ENCODE measurements at places on chromosomes 5 and 9.

DNA sequence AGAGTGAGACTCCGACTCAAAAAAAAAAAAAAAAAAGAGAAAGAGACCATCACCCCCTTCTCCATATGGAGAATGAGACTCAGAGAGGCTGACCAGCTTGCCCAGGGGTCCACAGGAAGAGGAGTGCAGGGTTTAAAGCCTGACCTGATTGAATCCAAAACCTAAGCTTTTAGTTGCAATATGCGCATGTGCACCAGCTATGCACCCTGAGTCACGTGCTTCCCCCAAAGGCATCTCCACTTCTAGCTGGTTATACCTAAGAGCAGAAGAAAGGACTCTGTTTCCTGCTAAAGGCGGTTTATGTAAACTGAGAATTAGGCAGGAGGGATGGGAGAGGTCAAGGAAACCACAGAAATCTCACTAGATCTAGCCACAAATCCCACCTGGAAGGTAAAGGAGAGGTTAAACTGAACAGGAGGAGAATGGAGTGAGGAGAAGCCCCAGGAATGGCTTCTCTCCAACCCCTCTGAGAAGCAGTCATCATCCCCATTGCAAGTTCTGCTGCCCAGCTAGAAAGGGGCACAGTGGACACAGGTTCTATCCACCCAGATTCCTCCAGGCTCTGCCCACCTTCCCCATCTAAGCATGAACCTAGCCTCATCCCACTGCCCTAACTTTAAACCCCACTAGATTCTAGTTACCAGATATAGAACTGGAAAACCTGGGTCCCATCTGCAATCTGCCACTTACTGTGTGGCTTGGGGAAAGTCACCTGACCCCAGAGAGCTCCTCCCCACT lies 171.3 kb downstream of the ACTL7B start:
- DNase-seq, result no peak

DNA sequence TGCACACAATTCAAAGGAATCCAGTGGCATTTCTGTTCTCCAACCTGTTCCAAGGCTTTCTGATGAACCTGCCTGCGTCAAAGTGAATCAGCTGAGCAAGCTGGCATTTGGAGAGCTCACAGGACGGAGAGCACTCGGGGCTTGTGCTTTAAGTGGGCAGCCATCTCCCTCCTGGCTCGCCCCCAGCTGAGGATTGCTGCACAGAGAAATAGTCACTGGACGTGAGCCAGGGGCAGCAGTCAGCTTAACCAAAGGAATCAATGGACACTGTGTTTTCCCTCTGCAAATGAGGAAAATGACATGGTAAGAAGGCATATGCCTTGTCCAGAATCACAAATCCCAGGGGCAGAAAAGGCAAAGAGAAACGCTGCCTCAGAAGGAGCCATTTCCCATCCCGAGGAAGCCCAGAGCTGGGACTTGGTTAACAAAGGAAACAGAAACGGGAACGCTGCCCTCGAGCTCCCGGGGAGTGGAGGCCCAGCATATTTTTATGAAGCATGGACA lies 299.4 kb downstream of the ZSWIM6 start:
- peak; percentile 66 for DNase-seq

DNA sequence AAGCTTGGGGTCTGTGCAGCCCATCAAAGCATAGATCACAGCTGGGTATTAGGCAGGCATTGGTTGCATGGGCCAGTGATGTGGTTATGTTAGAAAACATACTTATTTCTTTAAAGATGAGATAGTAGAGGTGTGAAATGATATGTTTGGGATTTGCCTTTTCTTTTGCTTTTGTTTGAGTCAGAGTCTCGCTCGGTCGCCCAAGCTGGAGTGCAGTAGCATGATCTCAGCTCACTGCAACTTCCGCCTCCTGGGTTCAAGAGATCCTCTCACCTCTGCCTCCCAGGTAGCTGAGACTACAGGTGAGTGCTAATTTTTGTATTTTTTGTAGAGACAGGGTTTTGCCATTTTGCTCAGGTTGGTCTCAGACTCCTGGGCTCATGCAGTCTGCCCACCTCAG lies 84.8 kb downstream of the PDE6A start:
- no peak for DNase-seq

DNA sequence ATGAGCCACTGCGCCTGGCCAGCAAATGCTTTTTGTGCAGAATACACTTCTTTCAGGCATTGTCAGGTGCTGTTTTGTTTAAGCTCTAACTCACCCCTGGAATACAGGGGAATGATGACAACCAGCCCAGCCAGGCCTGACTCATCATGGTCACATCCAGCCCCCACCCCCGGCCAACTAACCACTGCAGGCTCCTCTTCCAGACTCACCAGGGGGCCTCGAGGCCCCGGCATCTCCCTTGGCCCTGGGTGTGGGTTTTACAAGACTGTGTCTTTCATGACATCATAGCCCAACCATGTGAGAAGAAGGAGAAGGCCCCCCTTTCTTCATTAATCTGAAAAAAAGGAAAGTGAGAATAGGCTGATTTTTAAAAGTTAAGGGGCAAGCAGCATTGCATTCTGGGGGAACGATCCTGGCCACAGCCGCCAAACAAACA lies 35.5 kb downstream of the OLFML2A start:
- DNase-seq, result peak; percentile 77

- no peak for DNase-seq
Measured at GRCh38 chr9:87950765-87951488, 23.4 kb downstream of the CDK20 start.

DNA sequence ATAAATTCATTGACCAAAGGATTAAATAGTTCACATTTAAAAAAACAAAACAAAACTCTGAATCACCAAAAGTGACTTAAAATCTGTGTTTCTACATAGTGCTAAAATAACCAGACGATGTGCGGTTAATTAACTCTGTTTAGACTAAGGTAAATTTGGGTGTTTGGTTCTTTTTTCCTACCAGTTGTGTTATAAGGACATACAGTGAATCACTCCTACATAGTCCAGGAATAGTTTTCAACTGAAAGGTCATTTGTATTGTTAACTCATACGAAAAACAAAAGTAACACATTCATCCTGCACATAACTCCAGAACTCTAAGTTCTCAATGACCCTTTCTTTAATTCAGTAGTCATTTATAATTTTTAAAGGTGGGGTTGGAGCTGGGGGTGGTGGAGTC lies 203.7 kb downstream of the GLIS3 start:
- DNase-seq, result no peak

DNA sequence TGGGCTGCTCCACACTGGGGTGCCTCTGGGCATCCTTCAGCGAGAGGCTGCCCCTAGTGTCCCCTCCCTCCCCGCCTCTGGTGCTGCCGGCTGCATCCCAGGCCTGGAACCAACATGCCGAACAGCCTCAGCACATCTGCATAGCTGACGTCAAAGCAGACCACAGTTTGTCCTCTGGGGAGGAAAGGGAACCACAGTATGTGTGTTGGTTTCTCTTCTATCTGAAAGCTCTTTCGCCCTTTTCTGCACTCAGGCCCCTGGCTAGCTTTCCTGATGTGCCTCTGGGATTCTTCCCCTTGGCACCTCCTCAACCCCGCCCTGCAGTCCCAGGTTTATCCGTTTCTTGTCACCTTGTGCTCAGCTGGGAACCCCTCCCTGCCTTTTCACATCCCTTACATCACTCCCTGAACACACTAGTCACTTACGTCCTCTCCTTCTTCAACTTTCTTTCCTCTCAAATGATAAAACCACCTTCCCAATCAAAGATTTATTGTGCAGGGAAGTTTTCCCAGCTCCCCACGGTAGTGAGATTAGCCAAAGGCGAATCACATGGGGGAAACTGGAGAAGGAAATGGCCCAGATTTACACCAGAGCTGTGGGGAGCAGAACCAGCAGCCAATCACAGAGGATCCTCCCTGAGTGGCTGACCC lies 35.5 kb upstream of the B4GALT1 start:
- DNase-seq, result peak; percentile 62

- DNase-seq, result no peak
Measured at GRCh38 chr5:143494162-143494561, 90.7 kb upstream of the NR3C1 start.

- no peak for DNase-seq
Measured at GRCh38 chr5:140992828-140993227, 26.6 kb downstream of the PCDHAC2 start.

DNA sequence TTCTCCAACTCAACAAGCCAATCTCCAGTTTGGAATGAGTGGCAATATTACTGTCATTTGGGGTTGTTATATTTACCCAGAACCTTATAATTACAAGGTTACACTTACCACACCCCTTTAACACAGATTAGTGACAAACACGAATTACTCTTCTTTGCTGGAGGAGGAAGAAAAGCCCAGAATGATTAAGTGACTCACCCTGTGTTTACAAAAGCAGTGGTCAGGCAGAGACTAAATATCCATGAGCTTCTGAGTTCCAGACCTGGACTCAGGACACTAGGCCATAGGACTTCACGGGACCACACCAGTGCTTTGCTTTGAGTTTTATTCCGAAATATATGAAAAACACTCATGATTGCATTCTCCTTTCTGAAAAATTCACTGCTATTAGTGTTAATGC lies 370.8 kb downstream of the TLE1 start:
- no peak for DNase-seq

DNA sequence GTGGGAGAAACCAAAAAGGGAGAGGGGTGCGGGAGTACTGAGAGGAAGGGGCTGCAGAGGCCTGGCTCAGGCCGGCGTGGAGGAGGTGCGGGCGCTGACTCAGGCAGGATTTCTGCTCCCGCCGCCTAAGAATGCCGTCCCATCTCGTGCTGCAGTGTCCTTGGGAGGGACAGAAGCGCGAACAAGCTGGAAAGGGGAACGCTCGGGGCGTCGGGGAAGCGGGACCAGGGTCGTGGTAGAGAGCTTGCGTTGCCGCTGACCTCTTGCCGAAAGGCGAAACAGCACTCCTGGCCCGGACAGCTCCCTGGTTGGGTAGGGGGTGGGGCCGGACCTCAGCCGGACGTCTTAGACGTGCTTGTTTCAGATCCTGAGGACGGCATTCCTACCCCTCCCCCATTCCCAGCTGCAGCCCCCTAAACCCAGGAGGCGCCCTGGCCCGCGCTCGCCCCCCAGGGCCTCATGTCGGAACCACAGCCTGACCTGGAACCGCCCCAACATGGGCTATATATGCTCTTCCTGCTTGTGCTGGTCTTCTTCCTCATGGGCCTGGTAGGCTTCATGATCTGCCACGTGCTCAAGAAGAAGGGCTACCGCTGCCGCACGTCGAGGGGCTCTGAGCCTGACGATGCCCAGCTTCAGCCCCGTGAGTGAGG lies 1.1 kb downstream of the RELL2 start:
- DNase-seq, result peak; percentile 72

GRCh38 chr9:32741706-32742105 lies 41.6 kb upstream of the TMEM215 start:
- no peak for DNase-seq

- DNase-seq, result no peak
Measured at GRCh38 chr5:2991884-2992283, 240.4 kb upstream of the IRX2 start.

- DNase-seq, result no peak
Measured at GRCh38 chr5:135584276-135584675, 5.5 kb upstream of the CXCL14 start.

DNA sequence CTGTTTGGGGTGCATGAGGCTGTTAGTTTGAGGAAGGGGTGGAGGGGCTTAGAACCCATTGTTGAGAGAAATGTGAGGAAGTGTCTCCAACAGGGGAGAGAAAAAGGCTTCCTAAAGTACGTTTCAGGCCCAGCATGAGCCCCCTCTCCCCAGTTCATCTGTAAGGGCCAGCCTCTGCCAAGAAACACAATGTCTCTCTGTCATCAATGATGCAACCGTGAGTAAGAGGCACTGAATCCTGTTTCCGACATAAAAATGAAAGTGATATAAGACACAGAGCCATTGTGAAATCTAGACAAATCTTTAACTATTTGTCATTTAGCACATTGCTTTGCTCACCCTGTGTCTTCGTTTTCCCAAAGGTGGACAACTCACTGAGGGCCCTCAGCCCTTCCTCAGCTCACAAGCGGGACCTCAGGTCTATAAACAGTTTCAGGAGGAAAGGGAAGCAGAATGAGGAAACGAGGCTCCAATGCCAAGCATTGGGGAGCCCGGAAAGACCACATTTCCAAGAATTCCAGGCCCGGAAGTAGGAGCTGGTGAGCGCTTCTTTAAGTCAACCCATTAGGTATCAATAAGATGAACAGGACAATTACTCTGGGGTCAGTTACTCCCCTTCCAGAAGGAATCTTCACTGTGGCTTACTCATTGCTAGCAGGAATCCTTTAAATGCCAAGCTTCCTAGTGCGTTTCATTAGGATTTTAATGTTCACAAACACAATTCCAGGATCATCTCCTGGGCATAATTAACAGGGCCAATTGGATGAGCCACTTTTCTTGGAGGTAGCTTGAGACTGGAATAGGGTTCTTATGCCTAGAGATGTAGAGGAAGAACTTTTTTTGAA lies 59.0 kb upstream of the KLF4 start:
- DNase-seq, result no peak

- no peak for DNase-seq
Measured at GRCh38 chr9:99954819-99955218, 48.4 kb downstream of the STX17 start.

DNA sequence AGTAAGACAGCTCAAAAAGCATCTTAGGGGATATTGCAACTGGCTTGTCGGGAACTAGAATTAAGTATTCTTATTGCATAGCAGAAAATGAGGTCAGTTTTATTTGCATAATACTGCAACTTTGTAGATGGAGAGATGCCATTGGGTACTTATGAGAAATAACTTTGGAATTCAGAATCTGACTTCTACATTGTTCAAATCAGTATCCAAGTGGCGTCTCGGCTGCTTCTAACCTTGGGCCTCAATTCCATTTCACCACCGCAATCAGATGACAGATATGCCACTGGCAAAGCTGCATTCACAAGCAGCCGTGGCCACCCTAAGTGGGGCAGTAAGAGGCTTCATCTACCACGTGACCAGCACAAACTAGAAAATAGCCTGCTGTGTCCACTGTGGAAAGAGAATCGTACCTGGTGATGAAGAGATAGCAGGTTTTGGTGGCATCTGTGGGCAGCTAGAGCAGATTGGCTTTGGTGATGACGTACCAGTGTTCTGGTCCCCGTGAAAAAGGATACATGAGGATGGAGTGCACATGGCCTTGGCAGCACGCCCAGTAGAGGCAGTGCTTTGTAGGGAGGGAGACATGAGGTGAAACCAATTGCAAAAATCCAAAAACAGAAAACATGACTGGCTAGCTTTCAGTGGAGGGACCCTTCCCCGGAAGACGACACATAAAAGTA lies 116.6 kb downstream of the KLHL3 start:
- no peak for DNase-seq

- DNase-seq, result no peak
Measured at GRCh38 chr5:73615085-73615484, 10.9 kb upstream of the ARHGEF28 start.

DNA sequence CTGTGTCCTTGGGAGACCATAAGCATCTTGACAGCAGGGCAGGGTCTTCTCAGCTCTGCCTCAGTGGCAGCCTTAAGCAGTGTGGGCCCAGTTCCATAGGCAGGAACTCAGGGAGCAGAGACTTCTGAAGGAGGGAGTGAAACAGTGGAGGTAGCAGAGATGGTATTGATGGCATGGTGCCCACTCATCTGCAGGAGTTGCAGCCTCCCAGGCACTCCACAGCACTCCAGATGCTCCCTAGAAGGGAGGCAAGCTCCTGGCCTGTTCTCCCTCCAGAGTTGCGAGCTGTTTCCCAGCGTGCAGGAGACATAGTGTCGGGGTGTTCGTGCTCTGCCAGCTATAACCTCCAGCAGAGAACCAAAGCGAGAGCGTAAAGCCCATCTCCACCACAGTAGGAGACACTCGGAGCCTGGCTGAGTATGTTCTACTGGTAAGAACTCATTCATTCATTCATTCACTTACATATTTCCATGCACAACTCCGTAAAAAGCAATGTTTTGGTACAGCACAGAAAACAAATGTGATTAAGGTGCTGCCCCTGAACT lies 31.4 kb upstream of the UNC5A start:
- peak; percentile 23 for DNase-seq

Measured in right forelimb (tissue), 1 donor.